NCI-H345 (cell line): ENCODE measurements at places on chromosomes 1 and 21.

GRCh38 chr1:172391976-172392375 lies 28.5 kb upstream of the C1orf105 start:
- no peak for DNase-seq

DNA sequence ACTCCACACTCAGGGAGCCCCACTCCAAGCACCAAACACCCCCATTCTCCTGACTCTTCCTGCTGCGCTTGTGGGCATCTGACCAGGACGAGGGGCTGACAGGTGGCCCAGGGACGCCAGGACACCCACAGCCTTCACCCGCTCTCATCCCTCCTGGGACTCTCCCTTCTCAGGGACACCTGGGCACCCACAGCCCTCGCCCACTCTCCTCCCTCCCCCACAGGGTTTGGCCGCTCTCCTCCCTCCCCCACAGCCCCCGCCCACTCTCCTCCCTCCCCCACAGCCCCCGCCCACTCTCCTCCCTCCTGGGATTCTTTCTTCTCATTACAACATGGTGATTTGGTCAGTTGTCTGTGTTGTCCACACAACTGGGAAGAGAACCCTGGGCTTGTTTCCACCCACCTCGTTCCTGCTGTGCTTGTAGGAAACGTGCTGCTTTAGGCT lies 43.4 kb downstream of the PRDM15 start:
- no peak for DNase-seq

GRCh38 chr1:58064166-58064565 lies 482.4 kb downstream of the OMA1 start:
- no peak for DNase-seq

DNA sequence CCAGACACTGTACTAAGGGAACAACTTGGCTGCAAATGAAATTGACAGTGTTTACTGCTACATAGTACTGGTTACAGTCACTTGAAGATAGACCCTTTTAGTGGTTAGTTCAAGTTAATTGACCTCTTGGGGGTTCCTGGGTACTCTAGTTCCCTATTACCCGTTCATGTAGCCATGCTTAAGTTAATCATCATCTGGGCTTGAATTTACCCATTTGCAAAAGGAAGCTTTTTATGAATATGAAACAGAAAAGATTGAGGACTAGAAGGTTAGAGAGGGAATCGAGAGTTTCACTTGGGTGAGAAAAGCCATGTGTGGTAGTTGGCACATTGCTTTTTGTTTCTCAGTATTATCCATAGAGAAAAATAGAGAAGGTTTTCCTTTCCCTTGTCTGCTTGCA lies 2.7 kb downstream of the MIA3 start:
- DNase-seq: no peak

DNA sequence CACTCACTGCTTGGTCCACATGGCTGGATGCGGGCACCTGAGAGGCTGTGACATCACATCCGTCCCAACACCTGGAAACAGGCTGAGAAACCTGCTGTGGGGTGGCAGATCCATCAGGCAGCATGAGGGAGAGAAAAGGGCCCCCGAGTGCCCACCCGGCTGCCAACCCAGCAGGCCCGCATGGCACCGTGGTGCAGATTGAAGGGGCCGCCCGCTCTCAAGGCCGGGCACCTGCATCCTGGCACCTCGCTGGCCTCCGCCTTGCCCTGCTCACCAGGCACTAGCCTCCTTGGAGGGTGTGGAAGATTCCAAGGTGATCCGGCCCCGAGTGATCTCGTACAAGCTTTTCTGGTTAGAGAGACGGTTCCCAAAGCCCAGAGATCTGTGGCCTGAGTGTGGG lies 110.5 kb downstream of the PRDM16 start:
- no peak for DNase-seq

DNA sequence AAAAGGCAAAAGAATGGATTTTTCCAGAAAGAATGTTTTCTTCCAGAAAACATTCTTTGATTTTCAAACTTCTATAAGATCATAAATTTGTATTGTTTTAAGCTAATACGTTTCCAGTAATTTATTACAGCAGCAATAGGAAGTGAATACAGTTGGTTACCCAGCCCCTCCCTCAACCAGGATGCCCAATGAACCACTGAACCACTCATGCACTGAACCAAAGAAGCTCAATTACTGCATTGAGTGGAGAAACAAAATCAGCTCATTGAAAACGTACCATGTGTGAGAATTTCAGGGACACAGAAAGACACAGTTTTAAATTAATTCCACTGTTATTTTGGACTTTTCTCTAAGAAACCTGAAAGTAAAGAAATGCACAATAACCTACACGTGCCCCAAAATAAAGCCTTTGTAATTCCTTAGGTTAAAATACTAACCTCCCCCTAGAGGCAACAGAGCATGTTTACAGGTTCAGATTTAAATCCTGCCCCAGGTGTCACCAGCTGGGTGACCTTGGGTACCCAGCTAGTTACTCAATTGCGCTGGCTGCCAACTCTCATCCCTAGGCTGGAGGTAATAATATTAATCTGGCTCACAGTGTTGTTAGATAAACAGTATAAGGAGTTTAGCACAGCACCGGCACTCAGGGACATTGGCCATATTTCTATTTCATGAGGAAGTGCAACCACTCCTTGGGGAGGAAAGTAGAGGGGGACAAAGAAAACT lies 111.7 kb downstream of the NMNAT2 start:
- peak; percentile 7 for DNase-seq

DNA sequence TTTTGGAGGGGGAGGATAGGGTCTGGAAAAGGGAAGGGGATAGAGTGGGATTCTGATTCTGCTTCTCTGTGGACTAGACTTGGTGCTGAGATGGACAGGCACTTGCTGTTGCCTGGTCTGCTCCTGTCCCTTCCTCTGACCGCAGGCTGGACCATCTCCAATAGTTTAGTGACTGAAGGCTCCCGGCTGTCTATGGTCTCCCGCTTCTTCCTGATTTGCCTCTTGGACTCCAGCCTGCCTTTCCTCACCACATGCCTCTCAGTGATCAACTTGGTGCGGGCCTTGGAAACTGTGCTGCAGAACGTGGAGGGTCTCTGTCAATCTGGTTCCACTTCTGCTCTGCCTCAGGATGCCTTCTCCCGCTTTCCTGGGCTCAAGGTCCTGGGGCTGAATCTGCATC lies 6.3 kb upstream of the ZSCAN20 start:
- DNase-seq: no peak

DNA sequence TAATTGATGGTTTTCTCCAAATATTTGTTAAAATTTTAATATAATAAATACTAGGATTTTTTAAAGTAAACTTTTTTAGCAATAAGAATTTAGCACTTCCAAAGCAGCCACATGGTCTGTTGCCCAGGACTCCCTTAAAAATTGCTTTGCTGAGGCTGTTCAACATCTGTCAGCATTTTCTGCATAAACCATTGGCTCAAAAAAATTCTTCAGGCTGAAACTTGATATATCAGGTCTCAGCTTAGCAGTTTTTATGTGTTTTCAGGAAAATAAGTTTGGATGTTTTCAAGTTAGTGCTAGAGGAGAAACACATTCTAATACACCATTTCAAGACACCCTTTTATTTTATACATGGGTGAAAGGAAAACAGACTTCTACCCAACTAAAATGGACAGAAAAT lies 69.1 kb upstream of the C1orf105 start:
- no peak for DNase-seq

- no peak for DNase-seq
Observed at GRCh38 chr21:15742052-15742670, 12.4 kb downstream of the USP25 start.

DNA sequence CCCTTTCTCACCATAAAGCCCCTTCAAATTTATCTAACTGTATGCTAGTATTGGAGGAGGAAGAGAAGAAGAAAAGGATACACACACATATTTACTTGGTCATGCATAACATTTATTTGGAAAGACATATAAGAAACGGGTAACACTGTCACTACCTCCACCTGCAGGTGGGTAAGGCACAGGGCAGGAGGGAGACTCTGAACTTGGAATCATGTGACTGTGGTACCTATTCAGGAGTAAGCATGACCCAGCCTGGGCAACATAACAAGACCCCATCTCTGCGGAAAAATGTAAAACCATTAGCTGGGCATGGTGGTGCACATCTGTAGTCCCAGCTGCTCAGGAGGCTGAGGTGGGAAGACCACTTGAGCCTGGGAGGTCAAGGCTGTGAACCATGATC lies 1.4 kb upstream of the PADI6 start:
- no peak for DNase-seq

GRCh38 chr1:39420493-39420892 lies 70.9 kb upstream of the BMP8A start:
- no peak for DNase-seq

GRCh38 chr1:95035536-95035935 lies 37.2 kb downstream of the ALG14 start:
- no peak for DNase-seq

GRCh38 chr1:223180731-223181321 lies 37.8 kb upstream of the TLR5 start:
- peak; percentile 36 for DNase-seq

DNA sequence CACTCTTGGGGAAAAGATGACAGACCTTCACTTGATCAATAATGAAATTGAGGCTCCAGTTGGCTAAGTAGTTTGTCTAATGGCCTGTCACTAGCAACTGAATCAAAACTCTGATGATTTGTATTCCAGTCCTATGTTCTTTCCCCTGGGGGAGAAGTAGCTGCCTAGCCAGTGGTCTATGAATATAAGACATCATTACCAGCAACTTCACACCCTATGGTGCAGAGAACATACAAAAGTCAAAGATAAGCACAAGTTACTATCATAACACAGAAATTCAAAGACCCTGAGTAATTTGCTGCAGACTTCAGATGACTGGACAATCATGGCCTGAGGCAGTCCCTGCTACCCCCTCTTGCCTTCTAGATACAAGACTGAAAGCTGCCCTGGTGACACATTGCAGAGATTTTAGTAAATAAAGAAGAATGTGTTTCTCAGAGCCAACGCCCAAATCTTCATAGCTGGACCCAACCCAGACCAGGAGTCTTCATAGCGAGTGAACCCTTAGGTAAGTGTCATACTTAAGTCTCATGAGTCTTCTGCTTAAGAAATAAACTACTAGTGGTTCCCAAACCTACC lies 993 bp downstream of the PDZK1 start:
- DNase-seq: no peak

DNA sequence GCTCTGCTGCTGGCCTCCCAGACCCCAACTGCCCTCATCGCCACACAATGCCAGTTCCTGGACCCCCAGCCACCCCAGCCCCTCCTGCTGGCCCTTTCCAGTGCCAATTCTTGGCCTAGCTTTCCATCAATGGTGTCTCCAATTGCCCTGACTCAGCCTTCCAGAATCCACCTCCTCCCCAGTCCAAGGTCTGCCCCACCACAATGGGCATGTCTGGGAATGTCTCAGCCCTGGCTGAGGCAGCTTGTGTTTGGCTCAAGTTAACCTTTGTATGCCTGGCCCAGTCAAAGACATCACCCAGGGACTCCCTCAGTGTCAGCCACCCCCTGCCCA lies 16.4 kb downstream of the ALDH4A1 start:
- DNase-seq: no peak

DNA sequence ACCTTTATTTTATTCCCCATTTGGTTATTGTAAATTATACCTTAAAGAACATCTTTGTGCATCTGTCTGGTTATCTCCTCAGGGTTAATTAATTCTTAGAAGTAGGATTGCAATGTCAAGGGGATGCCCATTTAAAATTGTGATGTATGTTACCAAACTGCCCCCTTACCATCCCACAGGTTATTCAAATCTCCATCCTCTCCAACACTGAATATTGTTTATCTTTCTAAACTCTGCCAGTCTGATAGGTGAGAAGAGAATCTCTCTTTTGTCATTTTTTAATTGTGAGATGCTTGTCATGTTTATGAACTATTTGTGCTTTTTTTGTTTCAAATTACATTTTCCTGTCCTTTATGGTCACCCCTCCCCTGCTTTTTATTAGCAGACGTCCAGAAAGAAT lies 55.8 kb downstream of the VWA5B1 start:
- DNase-seq: no peak

DNA sequence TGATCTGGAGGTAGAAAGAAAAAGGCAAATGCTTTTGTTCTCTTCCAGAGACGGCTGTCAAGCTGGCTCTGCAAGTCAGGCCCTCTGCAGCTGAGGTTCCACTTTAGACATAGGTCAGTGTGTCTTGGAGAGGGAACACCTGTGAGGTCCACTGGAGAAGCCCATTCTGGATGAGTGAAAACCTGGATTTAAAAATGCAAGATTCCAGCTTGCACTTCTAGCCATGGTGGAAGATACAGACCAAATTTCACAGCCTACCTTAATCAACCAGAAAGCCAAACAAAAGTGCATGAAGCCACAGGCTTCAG lies 35.0 kb downstream of the AGPAT3 start:
- no peak for DNase-seq
